T-helper 2 cell (primary cell): ENCODE measurements at places on chromosomes 16 and 17.

GRCh38 chr17:69064476-69064875 lies 3.7 kb upstream of the ABCA9 start:
- DNase-seq: no peak

DNA sequence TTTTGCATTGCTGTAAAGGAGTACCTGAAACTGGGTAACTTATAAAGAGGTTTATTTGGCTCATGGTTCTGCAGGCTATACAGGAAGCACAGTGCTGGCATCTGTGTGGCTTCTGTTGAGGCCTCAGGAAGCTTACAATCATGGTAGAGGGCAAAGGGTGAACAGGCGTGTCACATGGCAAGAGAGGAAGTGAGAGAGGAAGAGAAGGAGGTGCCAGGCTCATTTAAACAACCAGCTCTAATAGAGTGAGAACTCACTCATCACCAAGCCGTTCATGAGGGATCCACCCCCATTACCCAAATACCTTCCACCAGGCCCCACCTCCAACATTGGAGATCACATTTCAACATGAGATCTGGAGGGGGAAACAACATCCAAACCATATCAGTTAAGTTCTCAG lies 16.4 kb upstream of the CLEC19A start:
- DNase-seq: no peak

- no peak for DNase-seq
Measured at GRCh38 chr17:59342681-59343131, 11.3 kb downstream of the YPEL2 start.

- peak; percentile 49 for DNase-seq
Measured at GRCh38 chr16:46976550-46976949, 3.1 kb upstream of the DNAJA2 start.

- no peak for DNase-seq
Measured at GRCh38 chr16:81987121-81987520, 24.1 kb downstream of the SDR42E1 start.

DNA sequence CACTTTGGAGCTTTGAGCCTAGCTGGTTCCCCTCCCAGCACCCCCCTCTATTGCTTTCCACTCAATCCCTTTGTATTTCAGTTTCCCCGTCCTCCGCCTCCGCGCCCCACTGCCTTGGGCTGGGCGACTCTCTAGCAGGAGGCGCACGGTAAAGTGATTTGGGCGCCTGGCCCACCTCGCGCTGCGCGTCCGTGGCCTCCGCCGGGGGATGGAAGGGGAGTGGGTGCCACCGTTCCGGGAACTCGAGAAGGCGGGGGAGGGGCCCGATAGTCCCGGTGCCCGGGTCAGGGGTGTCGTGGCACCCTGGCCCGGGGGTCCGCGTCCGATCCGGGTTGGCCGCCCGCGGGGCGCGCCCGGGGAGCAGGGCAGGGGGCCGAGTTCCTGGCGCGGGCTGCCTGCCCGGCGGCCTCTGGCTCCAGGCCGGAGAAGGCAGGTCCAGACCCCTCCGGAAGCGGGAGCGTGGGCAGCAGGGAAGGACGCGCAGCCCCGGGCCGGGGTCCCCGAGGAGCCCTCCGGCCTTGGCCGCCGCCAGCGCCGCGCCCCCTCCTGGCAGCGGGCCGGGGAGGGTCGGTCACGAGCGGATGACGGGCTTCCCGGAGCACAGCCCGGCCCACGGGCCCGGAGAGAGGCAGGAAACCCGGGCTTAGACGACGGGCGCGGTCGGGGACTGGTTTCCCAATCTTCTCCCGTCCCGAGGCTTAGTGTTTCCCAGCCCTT lies 15.8 kb downstream of the MEOX1 start:
- DNase-seq: no peak

- DNase-seq: no peak
Measured at GRCh38 chr17:70109497-70109896, 34.5 kb downstream of the KCNJ16 start.

GRCh38 chr17:32445971-32446370 lies 1.7 kb downstream of the PSMD11 start:
- DNase-seq: no peak

DNA sequence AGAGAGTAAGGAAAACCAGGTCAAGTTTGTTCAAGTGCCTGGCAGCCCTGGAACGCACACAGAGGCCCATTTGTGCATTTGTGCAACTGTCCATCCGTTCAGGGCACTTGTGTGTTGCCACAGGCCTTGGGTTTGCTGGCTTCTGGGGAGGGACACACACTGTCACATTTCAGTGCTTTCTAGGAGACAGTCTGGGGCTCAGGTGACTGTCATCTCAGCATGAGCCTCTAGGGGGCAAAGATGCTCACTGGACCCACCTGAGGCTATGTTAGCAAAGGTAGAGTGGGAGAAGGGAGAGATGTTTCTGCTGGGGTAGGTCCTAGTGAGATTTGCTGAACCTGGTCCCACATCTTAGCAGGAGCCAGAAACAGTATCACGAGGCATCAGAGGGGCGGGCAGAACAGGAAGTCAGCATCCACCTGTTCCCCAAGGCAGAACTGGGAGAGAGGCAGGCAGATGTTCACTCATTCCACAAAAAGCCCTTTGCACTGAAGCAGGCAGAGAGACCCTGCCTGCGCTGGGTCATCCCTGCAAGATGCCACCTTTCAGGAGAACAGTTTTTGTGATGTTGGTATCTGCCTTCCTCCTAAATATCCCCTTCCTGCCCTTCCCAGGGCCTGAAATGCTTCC lies 48.5 kb downstream of the RAI1 start:
- no peak for DNase-seq

- DNase-seq: no peak
Measured at GRCh38 chr17:7026471-7027115, 3.7 kb downstream of the BCL6B start.

DNA sequence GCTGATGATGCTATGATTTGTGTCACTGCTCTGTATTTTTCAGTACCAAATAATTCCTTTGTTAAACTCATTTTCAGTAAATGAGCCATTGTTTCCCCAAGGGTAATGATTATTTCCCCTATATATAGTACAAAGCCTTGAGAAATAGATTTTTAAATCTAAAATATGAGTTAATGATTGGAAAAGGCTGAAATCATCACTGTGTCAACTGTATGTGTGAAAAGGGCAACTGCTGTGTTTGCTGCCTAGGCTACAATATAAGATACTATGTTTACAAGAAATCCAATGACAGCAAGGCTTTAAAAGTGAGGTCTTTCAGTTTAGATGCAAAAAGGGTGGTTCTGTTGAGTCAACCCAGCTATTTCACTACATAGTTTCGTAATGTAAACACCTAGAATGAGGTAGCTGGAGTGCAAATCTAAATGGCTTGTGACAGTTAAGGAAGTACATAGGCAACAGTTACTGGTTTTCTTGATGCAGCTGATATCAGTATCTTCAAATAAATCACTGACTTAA lies 15.3 kb downstream of the NLK start:
- DNase-seq: peak; percentile 92

- peak; percentile 81 for DNase-seq
Measured at GRCh38 chr16:66551348-66551759, 1.0 kb upstream of the CKLF start.

DNA sequence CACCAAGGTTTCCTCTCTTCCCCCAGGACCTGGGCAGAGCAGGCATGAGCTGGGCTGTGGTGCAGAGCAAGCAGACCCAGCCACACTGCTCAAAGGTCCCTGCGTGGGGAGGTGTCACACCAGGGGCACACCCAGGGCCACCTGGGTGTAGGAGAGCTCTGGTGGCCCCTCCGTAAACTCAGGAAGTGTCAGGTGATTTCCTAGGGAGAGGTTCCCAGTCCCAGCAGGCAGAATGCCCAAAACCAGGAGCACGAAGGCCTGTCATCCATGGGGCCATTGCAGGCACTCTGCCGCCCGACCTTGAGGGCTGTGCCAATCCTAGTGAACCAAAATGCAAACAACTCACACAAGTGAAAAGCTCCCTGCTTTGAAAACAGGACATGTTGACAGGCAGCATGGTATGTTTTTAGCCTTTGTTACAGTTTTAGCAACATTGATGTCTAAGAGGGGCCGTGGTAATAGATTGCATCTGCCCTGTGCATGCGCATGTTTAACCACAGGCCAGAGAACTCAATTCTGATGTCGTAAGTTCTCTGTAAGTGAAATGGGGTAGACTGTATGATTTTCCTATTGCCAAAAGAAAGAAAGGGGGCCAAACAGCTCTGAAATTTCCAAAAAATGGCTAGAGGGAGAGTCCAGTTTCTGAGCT lies 21.3 kb downstream of the CIBAR2 start:
- DNase-seq: no peak

DNA sequence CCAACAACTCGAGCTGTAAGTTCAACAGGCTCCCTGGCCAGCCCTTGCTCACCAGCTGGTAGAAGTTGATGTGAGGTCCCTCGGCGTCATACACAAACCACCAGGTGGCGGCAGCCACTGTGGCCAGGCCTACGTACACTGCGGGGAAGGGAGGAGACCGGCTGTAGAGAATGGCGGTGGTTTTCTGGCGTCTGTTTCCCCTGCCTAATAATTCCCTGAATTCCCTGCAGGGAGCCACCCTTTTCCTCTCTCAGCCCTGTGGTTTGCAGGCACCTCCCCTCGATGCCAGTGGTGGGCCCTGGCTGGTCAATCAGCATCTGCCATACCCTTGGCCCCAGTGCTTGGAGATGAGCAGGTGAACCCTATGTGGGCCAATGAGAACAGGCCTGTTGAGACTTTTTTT lies 18.9 kb upstream of the P2RX1 start:
- no peak for DNase-seq

GRCh38 chr16:90008708-90009145 lies 10.5 kb downstream of the DBNDD1 start:
- DNase-seq: peak; percentile 57

GRCh38 chr17:64128787-64129514 lies 993 bp downstream of the ERN1 start:
- peak; percentile 8 for DNase-seq

- DNase-seq: no peak
Measured at GRCh38 chr17:16283705-16284104, 66.7 kb downstream of the PIGL start.

DNA sequence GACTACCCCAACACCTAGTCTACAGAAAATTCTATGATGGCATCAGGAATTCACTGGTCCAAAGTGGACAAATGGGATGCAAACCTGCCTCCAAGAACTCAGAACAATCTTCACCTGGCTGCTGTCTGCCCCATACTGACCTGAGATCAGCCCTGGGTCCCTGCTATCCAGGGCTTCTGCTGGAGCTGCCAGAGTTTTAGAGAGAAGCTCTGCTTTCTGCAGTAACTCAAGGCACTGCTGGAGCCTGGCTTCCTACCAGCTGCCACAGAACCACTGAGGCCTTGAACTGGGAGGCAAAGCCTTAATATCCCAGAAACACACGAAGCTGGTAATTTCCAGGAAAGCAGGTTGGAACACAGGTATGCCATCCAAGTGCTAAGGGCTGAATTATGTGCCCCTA lies 7.5 kb downstream of the TMEM170A start:
- no peak for DNase-seq

DNA sequence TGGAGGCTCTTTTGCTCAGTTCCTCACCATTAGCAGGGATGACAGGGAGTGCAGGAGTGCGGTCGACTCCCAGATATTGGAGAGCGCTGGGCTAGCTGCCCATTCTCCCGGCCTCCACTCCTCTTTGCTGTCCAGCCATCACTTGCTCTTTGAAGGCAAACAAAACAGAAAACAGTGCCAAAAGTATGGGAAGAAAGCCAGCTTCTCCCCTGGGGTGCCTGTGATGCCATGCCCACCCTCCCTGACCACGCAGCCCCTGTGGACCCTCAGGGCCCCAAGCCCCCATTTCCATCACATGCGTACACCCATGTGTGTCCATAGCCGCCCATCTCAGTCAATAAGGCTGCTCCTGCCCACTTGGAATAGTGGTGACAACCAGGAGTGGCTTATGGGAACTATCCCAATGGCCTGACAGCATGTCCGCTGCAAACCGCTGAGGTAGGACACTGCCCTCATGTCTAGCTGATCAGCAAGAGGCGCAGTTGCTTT lies 30.0 kb downstream of the MAPT start:
- DNase-seq: no peak
